ENCODE measurements at places on chromosomes 16 and 17. TPM values are rescaled to one million over a fixed set of nuclear protein-coding genes. Genes with fewer than 3 reads are reported as not detected.
A peak's percentile ranks its signal among the peaks of the same experiment; 100 is the strongest.

- no peak for DNase-seq
These were observed 946 bp downstream of the STUB1 start for GRCh38 chr16:680967-681745.

DNA sequence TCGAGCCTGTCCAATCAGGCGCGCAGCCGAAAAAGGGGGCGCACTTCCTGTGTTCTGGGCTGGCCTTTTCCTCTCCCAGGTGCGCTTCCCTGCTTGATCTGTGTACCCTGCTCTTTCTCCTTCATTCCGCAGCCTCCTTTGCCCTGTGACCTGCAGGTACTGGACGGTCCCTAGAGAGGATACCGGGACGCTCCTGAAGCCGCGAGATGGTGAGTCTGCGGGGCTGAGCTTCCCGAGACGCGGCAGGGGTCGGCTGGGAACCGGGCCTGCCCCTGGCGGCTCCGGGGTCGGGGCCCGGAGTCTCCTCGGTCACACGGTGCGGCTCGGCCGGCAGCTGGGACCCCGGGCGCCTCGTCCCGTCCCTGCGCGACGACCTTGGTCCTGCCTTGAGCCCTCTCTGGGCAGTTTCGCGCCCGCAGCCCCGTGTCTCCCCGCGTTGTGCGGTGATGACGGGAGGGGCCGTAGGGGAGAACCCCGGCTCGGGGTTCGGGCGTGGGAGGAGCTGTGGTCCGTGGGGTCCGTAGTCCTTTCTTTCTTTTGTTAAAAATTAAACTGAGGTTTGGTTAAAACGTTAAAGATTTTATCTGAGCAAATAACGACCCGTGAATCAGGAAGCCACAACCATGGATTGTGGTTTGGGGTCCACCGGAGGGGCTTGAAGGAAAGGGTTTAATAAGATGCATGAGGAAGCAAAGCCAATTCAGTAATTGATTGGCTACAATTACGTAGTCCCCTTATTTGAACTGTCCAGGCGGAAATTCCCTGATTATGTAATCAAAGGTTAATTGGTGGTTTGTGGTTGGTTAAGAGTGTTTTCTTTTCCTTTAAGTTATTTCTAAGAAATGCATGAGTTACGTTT, 172.8 kb upstream of the ZNF267 start:
- peak; percentile 89 for DNase-seq

Gene CORO1A
- 1,446 TPM for polyA plus RNA-seq

- no peak for DNase-seq
These were observed 196.2 kb downstream of the PRKCA start for GRCh38 chr17:66498580-66498979.

DNA sequence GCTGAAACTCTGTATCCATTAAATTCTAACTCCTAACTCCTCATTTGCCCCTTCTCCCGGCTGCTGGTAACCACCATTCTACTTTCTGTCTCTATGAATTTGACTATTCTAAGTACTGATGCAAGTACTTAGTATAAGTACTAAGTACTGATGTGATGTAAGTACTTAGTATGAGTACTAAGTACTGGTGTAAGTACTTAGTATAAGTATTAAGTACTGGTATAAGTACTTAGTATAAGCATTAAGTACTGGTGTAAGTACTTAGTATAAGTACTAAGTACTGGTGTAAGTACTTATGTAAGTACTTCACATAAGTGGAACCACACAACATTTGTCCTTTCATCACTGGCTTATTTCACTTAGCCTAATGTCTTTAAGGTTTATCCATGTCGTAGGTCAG, 32.3 kb upstream of the PRKCA start:
- DNase-seq, result no peak

DNA sequence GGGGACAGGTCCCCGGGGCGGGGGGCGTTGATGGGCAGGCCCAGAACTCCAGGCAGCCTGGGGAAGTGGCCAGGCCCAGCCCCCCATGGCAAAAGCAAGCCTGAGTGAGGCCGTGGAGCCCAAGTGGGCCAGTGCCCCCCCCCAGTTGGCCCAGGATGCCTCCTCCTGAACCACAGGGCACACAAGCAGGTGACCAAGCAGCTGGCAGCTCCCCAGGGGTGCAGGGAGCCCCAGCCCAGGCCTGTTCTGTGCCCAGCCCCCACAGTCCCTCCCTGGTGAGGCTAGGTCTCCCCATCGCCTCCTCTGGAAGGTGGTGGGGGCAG, 38.2 kb upstream of the PVALEF start:
- DNase-seq, result no peak

Gene DPEP3
- polyA plus RNA-seq, result 0.10 TPM
